ENCODE measurements at places on chromosomes 2 and 18.

DNA sequence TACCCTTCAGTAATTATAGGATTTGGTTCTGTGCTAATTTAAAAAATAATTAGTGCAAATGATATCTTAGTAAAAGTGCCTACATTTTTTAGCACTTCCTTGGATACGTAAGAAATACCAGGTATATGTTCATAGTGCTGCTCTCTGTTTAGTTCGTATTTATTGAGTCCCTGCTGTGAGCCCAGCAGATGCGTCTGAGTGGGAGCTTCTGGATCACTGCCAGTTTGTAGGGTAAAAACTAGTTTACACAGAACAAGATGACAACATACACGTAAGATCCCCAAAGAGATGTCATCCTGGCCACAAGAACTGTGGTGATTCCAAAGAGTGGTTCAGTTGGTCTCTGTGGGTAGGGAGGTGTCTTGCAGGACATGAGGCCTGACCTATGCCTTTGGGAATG, 103.2 kb downstream of the CTIF start:
- no peak for DNase-seq

- DNase-seq, result no peak
Observed at GRCh38 chr2:122388208-122388607, 632.8 kb downstream of the TSN start.

- DNase-seq, result no peak
Observed at GRCh38 chr18:13374468-13375301, 156.1 kb downstream of the LDLRAD4 start.

DNA sequence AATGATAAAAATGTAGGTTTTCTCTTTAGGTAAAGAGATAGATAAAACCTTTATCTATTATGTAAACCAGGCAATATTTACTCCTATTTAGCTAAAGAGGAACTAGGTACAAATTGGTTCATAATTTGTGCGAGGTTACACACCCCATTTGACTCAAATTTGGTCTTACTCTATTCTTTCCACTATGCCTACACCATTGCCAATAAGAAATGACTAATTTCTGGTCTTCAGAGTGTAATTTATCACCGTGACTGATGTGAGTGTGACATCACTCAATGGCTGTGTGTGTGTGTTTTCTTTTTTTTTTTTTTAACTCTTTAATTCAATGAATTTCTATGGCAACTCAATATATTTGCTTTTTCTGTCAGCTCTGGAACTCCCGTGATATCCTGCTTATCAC, 955.8 kb downstream of the TDRD15 start:
- DNase-seq, result no peak

DNA sequence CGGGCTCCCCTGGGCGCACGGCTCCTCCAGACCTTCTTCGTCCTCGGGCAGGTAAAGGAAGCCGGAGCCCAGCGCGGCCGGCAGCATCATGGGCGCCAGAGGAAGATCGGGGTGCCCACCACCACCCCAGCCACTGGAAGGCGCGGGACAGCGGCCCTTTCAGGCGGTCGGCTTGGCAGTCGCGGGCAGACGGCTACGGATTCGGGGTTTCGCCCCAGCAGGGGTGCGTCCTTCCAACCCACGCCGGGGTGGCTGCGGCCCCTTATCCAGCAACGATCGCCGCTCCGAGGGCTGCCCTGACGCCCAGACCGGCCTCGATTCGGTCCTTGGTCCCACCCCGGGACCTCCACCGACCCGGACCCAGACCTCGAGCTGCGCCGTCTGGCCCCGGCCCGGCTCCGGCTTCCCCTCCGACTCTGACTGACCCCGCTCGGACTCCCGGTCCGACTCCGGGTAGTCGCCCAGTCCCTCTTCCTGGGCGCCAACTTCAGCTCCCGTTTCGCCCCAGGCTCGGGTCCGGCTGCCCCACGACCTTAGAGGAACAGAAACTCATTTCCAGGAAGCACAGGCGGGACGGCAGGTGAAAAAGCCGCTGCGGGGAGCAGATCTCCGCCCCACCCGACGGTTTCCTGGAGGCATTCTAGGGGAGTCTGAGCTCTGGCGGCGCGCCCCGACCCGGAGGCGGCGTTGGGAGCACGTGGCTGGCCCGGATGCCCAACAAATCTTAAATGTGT, 30.2 kb upstream of the SSB start:
- DNase-seq, result peak; percentile 24

DNA sequence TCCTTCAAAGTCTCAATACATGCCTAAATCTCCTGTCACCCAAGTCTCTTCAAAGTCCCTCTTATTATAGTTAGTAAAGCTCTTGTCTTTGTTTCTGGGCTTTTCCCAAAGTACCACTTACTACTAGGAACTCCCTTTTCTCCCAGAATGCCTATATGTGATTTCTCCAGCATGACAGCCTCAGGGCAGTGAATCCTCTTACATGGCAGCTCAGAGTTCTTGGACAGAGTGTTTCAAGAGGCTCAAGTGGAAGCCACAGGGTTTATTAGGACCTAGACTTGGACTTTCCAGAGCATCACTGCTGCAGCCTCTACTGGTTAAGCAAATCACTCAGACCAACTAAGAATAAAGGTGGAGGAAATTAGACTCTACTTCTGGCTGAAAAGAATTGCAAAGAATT, 98.9 kb downstream of the CSRNP3 start:
- no peak for DNase-seq

DNA sequence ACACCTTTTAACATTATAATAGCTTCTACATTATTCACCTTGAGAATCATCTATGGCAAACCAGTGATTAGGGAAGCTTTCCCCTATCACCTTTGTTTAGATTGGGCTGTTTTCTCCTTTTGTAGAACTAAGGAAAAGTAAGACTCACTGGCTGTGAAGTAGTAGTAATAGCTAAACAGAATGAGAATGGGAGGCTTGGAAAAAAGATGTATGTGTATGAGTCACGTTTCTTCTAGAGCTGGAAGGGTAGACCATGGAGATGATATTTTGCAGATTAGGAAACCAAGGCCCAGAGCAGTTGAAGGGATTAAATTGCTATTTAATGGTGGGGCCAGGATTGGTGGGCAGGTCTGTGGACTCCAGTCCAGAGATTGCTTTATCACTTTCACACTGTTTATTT, 214.5 kb downstream of the MCFD2 start:
- DNase-seq, result no peak

DNA sequence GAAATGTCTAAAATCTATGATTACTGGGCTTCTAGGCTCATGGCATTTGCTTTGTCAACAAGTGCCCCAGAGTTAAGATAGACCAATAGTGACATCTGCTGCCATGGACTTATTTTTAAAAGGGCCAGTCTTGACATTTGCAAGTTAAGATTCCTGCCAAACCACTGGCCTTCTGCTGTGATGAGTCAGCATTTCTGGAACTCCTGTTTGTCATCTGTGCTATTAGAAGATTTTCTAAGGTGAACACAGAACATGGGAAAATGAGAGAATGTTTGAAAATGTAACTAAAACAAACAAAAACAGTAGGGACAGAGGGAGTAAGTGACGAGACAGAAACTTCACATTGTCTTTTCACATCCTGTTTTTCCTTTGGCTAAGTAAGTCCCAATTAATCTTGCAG, 93.7 kb upstream of the WDR75 start:
- no peak for DNase-seq

DNA sequence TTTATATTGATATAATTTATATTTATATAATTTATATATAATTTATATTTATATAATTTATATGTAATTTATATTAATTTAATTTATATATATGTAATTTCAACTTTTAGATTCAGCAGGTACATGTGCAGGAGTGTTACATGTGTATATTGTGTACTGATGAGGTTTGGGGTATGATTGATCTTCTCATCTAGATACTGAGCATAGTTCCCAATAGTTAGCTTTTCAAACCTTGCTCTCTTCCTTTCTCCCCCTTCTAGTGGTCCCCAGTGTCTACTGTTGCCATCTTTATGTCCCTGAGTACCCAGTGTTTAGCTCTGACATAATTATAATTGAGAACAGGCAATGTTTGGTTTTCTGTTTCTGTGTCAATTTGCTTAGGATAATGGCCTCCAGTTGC, 1335.3 kb upstream of the CDH2 start:
- DNase-seq, result no peak

DNA sequence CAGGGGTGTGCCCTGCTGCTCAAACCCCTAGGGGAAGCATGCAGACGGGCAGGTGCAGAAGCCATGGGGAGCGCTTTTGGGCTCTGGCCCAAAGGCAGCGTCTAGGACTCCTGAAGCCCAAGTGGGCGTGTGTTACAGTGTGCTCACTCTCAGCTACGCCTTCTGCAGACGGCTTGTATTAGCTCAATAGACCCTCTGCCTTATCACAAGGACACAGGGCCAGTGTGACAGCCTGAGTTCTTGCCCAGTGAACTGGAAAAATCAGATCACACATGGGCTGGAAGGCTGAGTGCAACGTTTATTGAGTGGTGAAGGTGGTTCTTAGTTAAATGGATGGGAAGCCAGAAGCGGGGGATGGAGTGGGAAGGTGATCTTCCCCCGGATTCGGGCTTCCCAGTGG, 210.9 kb downstream of the CDH20 start:
- DNase-seq, result no peak

- no peak for DNase-seq
Observed at GRCh38 chr18:5628512-5629255, 84.9 kb upstream of the EPB41L3 start.

DNA sequence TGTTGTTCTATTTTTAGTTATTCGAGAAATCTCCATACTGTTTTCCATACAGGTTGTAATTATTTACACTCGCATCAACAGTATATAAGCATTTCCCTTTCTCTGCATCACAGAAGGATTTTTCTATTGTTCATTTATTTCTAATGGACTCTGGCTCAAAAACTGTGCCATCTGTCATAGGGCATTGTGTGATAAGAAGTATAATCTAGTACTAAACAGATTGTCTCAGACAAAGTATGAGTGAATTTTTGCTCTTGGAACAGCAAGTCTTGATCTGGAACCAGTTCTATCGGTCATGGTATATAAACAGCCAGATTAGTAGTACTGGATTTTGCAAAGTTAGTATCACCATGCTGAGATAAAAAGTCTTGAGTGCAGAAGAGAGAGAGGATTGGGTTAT, 145.8 kb downstream of the KIAA1328 start:
- no peak for DNase-seq

DNA sequence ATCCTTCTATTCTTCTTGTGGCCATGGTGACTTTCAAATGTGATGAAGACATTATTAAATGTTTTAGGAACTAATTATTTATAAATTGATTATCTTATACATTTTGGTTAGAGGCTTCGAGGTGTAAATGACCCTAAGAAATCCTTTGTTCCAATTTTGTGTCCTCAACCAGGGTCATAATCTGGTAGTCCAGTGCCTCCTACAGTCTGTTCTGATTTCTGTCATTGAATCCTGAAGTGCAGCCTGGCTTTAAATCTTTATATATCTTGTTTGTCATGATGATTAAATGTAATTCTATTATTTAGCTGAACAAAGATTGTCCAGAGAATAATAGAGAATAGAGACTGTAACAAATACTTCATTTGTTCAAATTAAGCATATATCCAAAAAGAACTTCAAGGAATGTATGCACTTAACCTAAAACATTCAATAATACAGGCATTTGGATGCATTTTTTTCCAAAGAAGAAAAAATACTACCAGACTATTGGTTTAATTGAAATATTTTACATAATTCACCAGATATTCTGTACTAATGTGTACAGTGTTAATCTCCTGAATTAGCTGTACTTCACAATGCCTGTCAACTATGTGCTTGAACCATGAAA, 89.8 kb downstream of the PRPF40A start:
- DNase-seq, result no peak

DNA sequence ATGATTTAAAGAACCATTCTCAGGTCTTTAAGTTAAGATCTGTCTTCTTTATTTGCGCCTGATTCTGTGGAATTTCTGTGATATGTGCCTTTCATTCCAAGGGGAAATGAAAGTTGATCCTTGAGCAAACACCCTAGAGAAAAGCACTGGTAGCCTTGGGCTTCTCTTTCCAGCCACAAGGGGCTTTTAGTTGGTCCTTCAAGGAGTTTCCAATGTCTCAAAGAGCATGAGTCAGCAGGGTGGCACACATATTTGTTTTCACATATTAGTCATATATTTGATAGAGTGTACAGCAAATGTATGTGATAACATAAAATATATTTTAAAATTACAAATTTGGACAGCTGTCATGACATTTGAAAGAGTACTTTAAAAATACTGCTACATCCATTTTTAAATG, 339.5 kb downstream of the TXNL1 start:
- no peak for DNase-seq

GRCh38 chr2:202530038-202530437, 104.7 kb upstream of the FAM117B start:
- no peak for DNase-seq

DNA sequence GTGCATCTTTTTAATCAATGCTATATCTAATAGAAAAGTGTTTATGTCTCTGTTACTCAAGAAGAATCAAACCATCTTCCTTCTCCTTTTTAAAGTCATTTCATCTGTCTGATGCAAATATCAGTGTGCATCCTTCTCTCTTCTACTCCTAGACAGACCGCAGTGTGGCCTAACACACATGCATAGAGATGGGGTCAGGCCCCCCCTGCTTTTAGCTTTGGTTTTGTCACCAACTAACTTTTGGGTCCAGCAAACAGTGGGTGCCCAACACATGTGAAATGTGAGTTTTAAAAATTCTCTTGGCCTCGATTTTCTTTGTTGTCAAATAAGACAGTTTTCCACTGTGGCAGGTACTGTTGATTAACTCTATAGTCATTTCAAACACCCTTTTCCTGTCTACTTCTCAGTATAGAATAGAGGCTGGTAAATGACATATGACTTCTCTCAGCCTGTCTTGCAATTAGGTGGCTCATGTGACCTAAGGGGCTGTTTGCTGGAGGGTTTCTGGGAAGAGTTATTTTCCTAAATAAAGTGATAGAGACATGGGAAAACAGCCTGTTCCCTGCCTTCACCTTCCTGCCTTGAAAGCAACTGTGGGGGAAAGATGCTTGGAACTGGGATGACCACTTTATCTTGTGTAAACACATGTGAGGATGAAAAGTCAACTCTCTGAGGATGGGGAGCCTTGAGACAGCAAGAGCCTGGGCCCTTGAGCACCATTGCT, 65.7 kb upstream of the DARS1 start:
- DNase-seq, result no peak

GRCh38 chr2:227617316-227618230, at the start of gene SCYGR4:
Gene SCYGR4, plus strand, starts transcription at chr2:227617498. Its CDS starts 0 bp downstream, at chr2:227617498.
- DNase-seq, result no peak

GRCh38 chr2:26640331-26640745, 828 bp downstream of the CIB4 start:
- no peak for DNase-seq

- DNase-seq, result no peak
Observed at GRCh38 chr2:158380746-158381145, 75.8 kb downstream of the CCDC148 start.

GRCh38 chr18:44974174-44974573, 293.5 kb downstream of the SETBP1 start:
- no peak for DNase-seq

- no peak for DNase-seq
Observed at GRCh38 chr2:108061439-108062042, 75.2 kb downstream of the SLC5A7 start.

- no peak for DNase-seq
Observed at GRCh38 chr2:38465789-38466127, 88.7 kb upstream of the ATL2 start.

All from central memory CD8-positive, alpha-beta T cell (primary cell).